Effector CD8-positive, alpha-beta T cell (primary cell): ENCODE measurements at places on chromosomes 11 and 22.

DNA sequence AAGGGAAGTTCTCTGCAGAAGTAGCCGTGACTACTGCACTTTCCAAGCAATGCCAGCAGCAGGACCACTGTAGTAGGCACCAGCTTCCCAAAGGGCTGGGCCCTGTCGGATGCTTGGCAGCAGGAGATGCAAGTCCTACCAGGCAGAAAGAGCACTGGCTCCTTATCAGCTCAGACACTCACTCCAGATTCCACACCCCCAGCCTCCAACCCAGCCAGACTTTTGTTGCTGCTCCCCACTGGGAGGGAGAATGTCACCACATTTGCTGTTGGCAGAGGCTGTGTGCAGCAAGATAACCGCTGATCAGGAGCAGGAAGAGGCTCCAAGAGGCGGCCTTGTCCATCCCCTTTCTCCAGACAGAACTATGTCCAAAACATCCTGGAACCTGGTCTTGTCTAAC lies 118.7 kb downstream of the C11orf58 start:
- DNase-seq, result no peak

GRCh38 chr11:95605271-95605940 lies 184.2 kb downstream of the FAM76B start:
- DNase-seq, result no peak

GRCh38 chr11:33912405-33913361 lies 20.8 kb upstream of the LMO2 start:
- no peak for DNase-seq

DNA sequence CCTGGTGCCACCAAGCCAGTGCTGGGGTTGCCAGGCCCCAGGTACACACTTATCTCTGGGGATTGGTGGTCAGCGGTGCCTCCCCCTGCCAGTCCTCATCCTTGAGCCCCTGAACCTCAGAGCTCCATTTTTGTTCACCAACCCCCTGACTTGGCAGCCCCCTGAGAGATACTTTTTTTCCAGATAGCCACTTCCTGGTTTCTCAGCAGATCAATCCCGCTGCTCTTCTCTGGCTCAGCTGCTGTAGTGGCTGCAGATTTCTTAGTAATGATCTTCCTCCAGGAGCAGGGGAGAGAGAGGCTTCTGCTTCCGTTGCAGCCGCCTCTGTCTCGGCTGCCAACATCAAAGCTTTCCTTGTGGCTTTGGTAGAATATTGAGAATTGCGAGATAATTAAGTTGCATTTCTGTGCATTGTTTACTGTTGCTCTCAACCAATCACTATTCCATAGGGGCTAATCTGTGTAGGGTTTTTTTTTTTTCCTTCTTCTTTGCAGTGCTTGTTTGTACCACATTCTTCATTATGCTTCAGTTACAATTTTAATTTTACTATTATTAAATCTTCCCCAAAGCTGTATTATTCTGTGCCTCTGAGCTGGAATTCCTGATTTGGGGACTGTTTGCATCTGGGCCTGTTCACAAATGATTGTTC lies 92.1 kb downstream of the PKNOX2 start:
- no peak for DNase-seq

- DNase-seq, result no peak
These were observed at the start of gene TRPC6 for GRCh38 chr11:101583251-101584128. Gene TRPC6 (minus strand): TSS chr11:101584007. CDS start chr11:101583503, 504 bp downstream.

DNA sequence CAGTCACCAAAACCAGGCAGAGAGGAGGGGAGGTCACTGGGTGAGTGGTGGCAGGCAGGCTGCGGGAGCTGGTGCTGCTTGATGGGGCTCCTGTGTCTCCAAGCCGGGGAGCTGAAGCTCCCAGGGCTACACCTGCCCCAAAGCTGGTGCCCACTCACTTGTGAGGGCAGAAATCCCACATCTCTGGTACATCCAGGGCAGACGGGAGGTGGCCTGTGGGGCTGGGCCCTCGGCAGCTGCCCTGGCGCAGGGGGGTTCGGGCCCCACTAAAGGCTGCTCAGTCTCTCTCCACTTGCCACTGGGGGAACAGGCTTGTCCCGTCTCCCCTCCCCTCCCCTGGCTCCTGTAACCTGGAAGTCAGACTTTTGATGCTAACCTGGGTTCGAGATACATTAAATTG lies 55.6 kb upstream of the PPARA start:
- no peak for DNase-seq

GRCh38 chr11:66639066-66639813 lies 737 bp downstream of the RBM4 start:
- DNase-seq, result no peak

GRCh38 chr11:114397349-114397982 lies 2.8 kb downstream of the C11orf71 start:
- no peak for DNase-seq
